ENCODE measurements at places on chromosomes 12 and 14.

DNA sequence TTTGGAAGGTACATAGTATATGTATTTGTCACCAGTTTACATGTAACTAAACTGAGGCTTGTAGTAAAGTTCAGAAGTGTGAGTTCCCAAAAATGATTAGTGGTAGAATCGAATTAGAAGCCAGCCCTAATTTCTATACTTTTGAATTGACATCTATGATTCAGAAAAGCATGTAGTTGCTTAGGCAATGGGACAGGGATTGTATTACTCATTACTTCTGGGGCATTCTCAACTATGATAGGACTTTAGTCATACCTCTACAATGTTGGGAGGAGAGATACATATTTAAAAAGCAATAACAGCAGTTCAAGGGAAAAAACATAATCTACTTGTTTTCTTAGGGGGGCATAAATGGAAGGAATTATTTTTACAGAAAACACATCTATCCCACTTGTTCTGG is 277.9 kb upstream of the E2F7 start:
- DNase-seq: no peak

DNA sequence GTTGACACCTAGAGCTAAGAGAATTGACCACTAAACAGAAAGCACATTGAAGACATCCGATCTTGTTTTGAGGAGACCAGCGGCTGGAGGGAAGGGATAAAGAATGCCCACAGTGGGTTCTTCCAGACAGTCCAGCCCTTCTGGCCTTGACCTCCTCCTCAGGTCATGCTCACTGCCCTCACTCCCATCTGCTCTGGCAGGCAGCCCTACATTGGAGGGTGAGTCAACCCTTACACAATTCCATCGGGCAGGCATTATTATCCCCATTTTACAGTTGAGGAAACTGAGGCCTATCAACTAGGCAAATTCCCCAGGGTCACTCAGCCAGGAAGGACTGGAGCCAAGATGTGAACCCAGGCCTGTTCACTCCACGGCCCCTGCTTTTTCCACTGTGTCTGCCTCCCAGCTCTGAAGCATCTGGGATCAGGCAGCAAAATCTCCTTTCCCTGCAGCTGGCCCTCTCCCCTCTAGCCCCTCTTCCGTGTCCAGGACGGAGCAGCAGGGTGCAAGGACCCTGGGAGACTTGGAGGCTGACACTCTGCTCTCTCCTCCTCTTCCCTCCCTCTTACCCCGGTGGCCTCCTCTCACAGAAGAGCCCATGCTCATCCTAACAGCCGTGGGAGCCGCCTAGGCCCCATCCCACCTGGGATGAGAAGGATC is 5.3 kb downstream of the SCNN1A start:
- no peak for DNase-seq

DNA sequence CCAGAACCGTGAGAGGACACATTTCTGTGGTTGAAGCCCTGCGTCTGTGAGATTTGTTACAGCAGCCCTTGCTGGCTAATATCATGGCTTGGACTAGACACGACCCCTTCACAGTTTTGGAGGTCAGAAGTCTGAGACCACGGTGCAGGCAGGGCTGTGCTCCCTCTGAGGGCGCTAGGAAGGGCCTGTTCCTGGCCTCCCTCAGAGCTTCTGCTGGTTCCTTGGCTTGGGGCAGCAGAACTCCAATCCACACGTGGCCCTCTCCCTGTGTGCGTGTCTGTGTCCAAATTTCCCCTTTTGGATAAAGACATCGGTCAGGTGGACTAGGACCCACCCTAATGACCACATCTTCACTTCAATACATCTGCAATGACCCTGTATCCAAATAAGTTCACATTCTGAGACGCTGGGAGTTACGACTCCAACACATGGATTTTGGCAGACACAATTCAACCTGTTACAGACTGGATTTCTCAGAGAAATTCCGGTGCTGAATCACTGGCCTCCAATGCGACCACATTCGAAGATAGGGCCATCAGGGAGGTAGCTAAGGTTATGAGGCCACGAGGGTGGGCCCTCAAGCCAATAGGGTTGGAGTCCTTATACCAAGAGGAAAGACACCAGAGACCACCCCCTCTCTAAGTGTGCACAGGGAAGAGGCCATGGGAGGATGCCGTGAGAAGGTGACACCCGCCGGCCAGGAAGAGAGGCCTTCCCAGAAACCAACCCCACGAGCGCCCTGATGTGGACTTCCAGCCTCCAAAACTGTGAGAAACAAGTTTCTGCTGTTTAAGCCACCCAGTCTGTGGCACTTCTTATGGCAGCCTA is 43.6 kb upstream of the PPP2R5C start:
- peak; percentile 10 for DNase-seq

DNA sequence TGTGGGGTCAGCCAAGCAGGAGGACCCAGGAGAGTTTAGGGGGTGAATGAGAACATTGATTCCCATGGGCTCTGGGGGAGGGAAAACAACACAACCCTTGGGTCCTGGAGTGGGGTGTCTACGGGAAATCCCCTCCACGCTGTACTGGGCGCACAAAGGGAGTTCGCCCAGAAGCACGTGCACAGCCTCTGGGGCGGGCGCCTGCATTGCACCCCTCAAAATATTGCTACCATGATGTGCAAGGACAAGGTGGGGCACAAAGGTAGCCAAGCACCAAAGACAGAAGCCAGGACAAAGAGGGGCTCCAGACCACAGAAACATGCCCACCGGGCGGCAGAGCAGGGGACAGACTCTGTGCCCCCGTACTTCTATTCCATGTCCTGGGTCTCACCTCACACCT is 74.9 kb upstream of the EIF5 start:
- no peak for DNase-seq

GRCh38 chr12:47773062-47773857 is at the start of gene SLC48A1:
Gene SLC48A1, plus strand, starts transcription at chr12:47773238. Its CDS starts 67 bp downstream, at chr12:47773305.
- DNase-seq: no peak

DNA sequence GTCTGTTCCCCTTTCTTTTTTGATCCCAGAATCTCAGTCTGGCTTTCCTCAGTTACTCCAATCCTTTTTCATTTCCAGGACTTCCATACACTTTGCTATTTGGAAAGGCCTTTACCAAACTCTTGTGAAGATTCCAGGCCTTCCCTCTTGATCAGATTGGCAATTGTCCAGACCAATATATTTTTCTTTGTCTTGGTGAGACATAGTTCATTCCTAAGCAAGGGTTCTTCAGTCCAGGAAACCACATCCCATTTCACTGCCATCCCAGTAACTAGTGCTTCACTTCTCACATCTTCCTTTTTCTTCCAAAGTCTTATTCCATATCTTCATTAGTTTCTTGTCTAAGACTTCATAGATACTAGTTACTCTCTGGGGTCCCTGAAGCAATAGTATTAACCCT is 2.1 kb upstream of the PTPRQ start:
- no peak for DNase-seq

GRCh38 chr14:21093769-21094681 is 4.4 kb downstream of the ZNF219 start:
- no peak for DNase-seq

- DNase-seq: no peak
These were observed 250.2 kb downstream of the TRHDE start for GRCh38 chr12:72522411-72522810.

DNA sequence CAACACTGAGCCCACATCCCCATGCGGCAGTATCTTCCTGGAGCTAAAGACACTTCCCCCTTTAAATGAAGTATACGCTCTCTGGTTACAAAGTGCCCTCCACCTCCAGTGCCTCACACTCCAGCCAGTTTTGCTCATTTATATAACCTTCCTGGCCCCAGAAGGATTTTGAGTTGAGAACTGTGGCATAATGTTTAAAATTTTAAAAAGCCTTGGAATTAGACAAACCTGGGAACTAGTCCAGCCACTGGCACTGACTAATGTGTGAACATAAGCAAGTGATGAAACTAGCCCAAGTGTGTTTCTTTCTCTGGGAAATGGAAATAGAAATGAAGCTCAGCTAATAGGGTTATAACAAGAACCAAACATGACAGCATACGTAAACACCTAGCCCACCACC is 723.7 kb upstream of the USP15 start:
- DNase-seq: no peak
